Stimulated activated CD8-positive, alpha-beta memory T cell treated with anti-CD3 and anti-CD28 coated beads, Interleukin-7, amount 100 ng/mL, for 1 hour (primary cell): ENCODE measurements at places on chromosomes 5 and 9.

- DNase-seq = peak; percentile 70
Measured at GRCh38 chr9:4740638-4741364, at the start of gene AK3. Gene AK3, minus strand, starts transcription at chr9:4741202. Its CDS starts 115 bp downstream, at chr9:4741087.

DNA sequence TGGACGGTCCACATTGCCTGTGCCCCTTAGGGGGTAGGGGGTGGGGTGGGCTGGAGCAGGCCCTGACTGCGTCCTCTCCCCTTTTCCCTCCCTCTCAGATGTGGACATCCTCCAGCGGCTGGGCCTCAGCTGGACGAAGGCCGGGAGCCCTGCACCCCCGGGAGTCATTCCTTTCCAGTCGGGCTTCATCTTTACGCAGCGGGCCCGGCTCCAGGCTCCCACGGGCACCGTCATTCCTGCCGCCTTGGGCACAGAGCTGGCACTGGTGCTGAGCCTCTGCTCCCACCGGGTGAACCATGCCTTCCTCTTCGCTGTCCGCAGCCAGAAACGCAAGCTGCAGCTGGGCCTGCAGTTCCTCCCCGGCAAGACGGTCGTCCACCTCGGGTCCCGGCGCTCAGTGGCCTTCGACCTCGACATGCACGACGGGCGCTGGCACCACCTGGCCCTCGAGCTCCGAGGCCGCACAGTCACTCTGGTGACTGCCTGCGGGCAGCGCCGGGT lies 12.3 kb downstream of the COL27A1 start:
- no peak for DNase-seq

- DNase-seq = no peak
Measured at GRCh38 chr5:133714161-133714915, 102.0 kb upstream of the FSTL4 start.

GRCh38 chr5:81314581-81314980 lies 13.2 kb downstream of the ZCCHC9 start:
- DNase-seq = no peak

DNA sequence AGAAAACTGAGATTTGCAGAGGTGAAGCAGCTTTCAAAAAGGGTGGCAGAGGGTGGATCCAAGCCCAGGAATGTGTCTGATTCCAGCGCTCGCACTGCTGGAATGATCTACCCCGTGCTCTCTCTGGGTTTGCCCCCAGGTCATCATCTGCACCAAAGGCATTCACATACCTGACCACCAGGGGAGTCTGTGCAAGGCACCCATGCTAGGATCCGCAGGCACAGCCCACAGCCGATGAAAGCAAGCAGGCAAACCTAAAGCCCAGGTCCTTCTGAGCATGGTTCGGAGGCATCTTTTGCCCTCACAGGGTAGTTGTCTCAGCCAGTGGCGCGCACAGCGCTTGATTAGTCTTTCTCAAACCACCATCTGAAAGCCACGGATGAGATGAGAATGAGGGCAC lies 56.6 kb downstream of the TEK start:
- no peak for DNase-seq

GRCh38 chr5:124923131-124923530 lies 176.7 kb upstream of the ZNF608 start:
- DNase-seq = no peak

DNA sequence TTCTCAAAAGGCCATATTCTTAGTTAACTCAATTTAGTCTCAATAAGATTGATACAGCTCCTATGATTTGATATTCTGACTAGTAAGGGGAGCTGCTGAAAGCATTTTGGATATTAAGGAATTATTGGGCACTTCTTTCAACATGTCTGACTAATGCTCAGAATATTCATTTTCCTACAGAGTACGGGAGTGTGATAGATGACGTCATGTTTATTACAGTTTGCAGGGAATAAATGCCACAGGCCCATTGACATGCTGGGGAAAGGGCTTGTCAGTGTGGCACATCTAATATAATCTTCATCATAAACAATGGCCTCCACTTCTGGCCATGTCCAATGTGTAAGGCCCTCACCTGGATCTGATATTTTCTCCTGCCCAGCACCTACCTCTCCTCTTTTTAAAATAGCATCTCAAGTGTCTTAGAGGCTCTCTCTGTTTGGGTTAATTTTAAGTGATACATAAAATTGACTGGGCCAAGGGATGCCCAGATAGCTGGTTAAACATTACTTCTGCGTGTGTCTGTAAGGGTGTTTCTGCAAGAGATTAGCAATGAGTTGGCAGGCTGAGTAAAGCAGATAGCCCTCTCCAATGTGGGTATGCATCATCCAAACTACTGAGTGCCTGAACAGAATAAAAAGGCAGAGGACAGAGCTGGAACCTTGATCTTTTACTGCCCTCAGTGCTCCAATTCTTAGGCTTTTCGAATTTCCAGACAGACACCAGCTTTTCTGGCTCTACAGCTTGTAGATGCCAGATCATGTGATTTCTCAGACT lies 99.3 kb downstream of the SLC24A2 start:
- no peak for DNase-seq

DNA sequence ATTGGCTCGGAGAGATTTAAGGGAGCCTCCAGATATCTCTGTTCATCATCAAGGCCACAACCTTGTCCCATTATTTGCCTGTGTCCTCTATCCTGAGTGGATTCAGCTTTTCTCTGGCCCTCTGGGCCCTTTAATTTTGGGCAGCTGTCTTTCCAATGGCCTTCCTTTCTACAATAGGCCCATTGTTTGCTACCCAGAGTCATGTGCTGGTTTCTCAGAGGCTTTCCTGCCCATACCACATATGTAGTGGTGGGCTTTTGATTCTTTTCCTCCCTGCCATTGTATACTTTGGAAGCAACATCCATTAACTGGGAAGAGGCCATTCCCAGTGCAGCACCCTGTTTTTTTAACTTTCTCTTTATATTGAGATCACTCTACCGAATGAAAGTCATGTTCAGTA lies 233.9 kb upstream of the SGCD start:
- DNase-seq = no peak

DNA sequence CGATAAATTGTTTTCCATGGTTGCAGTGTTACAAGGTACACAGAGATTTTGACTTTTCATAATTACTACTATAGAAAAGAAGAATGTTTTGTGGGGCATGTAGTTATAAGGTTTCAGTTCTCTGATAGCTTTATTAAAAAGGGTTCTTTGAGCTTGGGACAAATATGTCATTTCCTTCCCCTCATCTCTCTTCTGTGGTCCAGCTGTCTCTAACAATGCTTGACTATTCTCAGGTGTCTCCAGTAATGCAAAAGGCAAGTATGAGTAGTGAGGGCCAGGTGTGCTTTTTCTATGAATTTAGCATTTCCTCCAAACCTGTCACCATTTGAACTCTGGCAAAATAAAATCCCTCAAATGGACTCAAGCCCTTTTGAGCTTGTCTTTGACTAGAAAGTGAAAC lies 84.3 kb downstream of the SLF1 start:
- DNase-seq = no peak

GRCh38 chr9:97501972-97502221 lies 431 bp downstream of the TMOD1 start:
- DNase-seq = no peak

DNA sequence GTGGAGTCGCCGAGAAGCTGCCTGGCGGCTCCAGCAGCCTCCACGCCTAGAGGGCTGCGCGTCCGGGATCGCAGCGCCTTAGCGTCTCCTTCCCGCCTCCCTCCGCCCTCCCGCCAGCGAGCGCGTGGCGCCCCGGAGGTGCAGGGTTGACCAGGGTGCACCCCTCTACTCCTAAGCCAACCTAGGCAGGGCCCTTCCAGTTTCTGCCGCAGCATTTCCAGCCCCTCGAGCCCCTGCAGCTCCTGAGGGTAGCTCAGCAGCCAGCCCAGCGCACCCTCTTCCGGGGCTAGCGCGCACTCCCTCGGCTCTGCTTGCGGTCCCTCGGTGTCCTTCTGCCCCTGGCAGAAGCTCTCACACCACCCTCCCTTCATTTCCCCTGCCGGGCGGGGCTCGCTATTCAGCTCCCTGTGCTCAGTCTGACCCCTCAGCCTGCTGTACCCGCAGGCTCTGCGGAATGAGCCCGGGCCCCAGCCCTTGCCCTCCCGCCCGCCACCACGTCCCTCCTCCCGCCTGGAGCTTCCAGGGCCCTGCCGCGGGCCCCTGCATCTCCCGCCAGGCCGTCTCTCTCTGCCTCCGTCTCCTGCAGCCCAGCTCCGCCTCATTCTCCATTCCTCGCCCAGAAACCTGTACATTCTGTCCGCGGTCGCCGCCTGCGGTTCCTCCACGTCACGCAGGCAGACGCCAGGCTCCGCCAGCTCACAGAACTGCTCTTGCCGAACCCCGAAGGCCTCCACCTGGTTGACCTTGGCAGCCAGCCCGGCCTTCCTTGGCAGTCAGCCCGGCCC lies 61.8 kb downstream of the SPATA31C2 start:
- no peak for DNase-seq
